Muscle of leg (tissue), 16 donors: ENCODE measurements at places on chromosomes 4 and X. TPM values are rescaled to one million over a fixed set of nuclear protein-coding genes. Genes with fewer than 3 reads are reported as not detected.

Gene HS3ST1
- 0.09 TPM for total RNA-seq

Gene NAP1L2
- total RNA-seq = 1.3 TPM

Gene CLIC2
- 3.8 TPM for total RNA-seq

Gene DCHS2
- total RNA-seq = 22.9 TPM

Gene TEX11
- total RNA-seq = not detected

Gene FAM53A
- 1.6 TPM for total RNA-seq
